ENCODE measurements at places on chromosomes 12 and 14.

GRCh38 chr12:102201436-102202061 is 3.9 kb upstream of the PMCH start:
- DNase-seq = no peak

DNA sequence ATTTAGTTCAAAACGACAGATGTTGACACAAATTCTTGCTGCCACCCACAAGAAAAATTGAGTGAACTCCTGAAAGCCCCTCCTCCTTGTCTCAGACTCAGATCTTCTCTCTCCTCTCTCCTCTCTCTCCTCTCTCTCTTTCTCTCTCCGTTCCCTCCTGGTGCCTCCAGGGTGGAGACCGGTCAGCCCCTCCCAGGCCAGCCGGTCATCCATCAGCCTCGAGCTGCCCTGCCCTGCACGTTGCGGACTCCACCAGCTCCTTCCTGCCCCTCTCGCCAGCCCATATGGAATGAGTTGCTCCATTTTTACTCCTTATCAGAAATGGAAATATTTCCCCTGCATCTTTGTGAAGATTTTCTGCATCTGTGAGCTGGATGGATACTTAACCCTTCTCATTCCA is 103.8 kb downstream of the TBX5 start:
- DNase-seq = no peak

DNA sequence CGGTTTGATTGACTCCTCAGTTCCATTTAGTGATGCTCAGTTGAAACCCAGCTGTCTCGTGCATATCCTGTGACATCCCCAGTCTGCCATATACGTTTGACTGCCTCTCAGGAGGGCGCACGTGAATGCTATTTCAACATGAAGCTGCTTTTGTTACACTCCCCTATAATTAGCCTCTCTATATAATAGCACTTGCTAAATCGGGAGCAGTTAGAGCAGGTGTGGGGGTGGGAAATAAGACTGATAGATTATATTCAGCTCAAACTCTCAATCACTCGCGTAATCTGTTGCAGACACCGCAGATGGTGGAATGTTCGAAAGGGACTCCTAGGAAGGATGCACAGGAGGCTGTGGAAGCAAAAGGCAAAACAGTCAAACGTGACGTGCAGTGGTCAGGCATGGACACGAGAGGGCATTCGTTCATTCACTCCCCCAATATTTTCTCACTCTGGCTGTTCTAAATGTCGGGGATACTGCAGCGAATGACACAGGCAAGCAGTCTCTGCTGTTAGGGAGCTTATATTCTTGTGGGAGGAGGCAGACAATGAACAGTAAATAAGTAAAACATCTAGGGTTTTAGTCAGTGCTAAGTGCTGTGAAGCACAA is 29.8 kb downstream of the KCNA1 start:
- DNase-seq = no peak

GRCh38 chr12:14369311-14369710 is 3.8 kb downstream of the ATF7IP start:
- no peak for DNase-seq

- DNase-seq = no peak
These were observed 168.6 kb downstream of the CPNE8 start for GRCh38 chr12:38736821-38737220.

DNA sequence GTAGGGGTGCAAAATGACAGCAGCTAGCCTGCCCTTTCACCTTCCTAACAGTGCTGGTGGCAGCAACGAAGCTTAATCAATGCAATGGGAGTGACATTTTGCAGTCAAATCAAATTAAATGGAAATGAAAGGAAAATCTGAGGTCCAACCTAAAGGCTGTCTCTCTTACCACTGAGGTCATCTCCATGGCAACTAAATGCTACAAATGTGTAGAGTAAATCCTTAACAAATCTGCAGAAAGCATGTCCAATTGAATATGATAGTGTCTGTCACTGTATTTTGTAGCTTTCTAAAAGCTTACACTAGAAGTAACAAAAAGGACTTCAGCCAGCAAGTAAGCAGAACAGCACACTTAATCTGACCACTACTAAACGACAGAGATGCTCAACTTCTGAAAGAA is 488.8 kb downstream of the BCAT1 start:
- no peak for DNase-seq
